ENCODE measurements at places on chromosomes 1 and 21. TPM values are rescaled to one million over a fixed set of nuclear protein-coding genes. Genes with fewer than 3 reads are reported as not detected.

The GUCA2B gene
- total RNA-seq: not detected

The ATP1A4 gene
- not detected for total RNA-seq

The KIF2C gene
- 127 TPM for total RNA-seq

The TCHH gene
- not detected for total RNA-seq

The MARK1 gene
- total RNA-seq: not detected

The POFUT2 gene
- total RNA-seq: 65.7 TPM

The CFHR3 gene
- not detected for total RNA-seq

Measured in M059J (cell line).